ENCODE measurements at places on chromosomes 7 and 10.

DNA sequence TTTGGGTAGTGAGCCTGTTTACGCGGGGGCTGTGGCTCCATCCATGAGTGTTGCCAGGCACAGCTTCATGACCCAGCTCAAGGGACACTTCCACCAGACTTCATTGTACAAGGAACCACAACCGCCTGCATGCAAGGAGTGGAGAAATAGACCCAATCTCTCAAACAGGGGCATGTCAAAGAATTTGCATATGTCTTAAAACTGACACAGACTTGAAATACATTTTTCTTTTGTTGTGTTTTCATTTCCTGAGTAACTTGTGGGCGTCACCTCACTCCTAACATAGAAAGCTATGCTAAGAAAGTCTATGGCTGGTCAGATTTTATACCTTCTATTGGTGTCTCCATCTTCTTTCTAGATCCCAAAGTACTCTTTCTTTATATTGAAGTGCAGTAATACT is 266.2 kb upstream of the RNF32 start:
- no peak for DNase-seq

DNA sequence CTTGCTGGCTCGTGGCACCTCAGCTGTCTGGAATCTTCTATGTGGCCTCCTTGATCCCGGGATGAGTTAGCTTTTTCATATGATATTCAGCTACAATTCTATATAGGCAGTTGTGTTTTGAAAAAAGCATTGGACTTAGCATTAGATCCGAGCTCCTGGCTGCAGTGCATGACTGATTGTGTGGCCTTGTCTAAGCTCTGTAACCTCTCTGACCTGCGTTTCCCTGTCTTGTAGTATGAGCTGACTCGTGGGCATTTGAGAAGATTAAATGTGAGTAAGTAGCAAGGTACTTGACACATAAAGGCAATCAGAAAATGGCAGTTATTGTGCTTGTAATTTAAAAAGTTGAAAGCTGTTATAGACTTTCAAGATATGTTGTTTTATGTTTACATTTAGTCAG is 85.9 kb downstream of the CCNY start:
- no peak for DNase-seq

DNA sequence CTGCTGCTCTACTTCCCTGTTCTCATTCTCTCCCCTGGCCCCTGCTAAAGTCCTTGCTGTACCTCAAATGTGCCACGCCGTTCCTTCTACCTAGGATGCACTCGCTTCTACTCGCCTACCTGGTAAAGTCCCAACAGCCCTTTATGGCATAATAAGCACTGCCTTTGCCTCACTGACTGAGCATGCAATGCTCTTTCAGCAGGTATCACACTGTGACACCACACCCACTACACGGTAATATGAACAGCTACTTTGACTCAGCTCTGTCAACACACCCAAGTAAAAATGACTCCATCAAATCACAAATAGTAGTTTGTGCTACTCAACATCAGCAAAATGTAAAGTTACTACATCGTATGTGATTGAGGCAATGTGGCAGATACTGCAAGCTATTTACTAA is 37.6 kb downstream of the FAM204A start:
- no peak for DNase-seq

DNA sequence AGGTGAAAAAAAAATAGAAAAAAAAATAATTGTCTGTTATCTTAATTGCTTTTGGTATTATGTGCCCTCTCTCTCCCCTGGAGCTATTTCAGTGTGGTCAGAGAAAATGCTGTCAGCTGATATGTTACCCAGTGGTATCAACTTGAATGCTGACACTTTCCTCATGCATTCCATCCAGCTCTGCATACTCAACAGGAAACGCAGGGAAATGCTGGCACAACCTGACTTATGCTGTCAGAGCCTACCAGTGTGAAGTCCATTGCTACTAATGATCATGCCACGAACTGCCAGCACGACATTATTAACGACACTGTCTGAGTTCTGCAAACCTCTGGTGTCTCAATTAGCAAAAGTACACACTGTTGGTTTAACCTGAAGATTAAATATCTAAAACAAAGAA is 182.8 kb downstream of the ZWINT start:
- no peak for DNase-seq

GRCh38 chr7:122412883-122413282 is 108.3 kb upstream of the FEZF1 start:
- no peak for DNase-seq

- no peak for DNase-seq
Observed at GRCh38 chr10:112835944-112836451, 114.0 kb upstream of the TCF7L2 start.

- DNase-seq: no peak
Observed at GRCh38 chr7:108372618-108373017, 83.6 kb downstream of the NRCAM start.

- DNase-seq: no peak
Observed at GRCh38 chr10:71217266-71218045, 5.1 kb downstream of the UNC5B start.

DNA sequence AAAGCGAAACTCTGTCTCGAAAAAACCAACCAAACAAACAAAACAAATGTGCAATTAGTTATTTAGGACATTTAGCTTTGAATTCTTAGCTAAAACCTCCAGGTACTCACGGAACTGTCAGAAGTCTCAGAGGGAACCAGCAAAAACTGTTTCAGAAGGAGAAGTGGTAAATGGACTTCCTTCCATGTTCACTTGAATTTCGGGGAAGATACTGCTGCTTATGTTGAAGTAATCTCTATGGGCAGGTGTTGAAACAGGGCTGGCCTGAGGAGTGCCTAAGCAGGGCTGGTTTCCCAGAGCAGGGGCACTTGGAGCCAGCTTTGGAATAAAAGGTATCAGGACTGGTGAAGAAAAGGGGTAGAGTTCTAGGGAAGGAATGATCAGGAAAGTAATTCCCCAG is 2.4 kb upstream of the EXOC6 start:
- no peak for DNase-seq

DNA sequence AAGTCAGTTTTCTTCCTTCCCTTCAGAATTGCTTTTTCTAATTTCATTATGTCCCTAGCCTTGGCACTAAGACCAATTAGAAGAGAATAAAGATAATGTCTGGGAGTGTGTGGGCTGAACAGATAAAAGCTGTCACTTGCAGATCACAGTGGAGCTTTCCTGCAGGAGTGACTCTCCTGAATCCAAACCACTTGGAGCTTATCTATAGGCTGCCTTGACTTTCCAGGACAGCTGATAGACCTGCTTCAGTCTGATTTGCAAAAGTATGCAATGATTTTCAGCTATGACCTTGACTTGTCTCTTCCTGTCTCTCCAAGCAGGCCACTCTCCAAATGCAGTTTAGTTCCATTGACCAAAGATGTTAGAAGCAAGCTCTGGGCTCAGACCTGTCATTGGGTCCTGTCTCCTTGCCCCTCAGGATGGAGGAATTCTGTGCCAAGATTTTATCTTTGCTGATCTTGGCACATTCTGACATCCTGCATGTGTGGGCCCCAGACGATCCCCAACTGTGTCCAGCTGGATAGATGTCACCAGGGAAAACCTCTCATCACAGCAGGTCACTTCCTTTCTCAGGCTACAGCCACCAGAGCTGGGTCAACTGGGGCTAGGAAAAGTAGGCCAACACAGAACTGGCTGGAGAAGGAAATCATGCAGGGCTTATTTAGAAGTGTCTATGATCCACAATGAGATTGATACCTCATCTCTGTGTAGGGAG is 120.9 kb upstream of the ZNF438 start:
- no peak for DNase-seq

DNA sequence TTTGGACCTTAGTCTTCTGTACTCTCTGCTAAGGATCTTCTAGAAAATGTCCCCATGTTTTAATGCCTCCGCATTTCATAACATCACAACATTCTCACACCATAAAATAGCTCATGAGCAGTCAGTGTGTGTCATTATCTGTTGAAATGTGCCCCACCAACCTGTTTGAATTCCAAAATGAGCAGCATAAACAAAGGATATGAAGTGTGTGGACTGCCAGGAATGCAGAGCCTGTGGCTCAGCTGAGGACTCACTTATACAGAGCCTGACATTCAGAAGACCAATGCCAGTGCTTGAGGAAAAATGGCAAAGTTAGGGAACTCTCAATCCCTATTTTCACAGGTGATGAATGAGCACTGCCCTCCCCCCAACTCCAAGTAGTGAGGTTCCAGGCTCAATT is 621.4 kb downstream of the POM121L12 start:
- DNase-seq: no peak

DNA sequence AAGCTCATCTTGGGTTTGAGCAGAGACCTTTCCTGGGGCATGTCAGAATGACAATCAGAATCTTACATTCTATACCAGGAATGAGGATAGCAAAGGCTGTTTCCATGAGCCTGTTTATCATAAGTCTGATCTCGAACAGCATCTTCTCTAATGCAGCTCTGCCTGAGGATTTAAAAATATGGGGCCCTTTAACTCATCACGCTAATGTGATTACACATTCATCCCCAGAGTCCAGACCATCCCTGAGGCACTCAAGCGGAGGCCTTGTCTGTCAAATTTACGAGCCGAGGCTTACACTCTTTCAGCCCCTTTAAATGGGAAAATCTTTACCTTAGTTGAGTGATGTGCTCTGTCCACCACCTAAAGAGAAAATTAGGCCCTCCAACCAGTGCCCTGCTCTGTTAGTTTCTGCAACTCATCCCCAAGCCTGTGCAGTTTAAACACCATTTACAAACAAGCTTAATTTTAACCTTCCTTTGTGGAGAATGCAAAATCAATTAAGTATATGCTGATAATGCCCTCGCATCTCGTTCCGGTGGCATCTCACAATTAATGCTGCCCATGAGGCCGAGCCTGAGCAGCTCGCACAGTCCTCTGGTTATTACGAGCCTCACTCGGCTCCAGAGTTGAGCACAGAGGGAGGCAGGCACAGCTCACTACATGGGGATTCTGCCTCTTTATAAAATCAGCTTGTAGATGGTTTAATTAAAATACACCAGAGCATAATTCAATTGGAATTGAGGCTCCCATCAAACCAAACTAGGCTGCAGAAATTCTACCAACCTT is 16.0 kb downstream of the CHST15 start:
- DNase-seq: no peak

All from NCI-H446 treated with DMSO at 0.1 percent for 48 hours (cell line).